ENCODE measurements at places on chromosomes 12 and 14. TPM values are rescaled to one million over a fixed set of nuclear protein-coding genes. Genes with fewer than 3 reads are reported as not detected.

The CACNA1C gene
- 18.1 TPM for total RNA-seq

The KIF5A gene
- 34.8 TPM for total RNA-seq

The MGP gene
- 326 TPM for total RNA-seq

The KRT75 gene
- 0.06 TPM for total RNA-seq

The TPH2 gene
- total RNA-seq = 1.8 TPM

The CRIP1 gene
- total RNA-seq = 34.5 TPM

The STXBP6 gene
- 49.3 TPM for total RNA-seq

The SLC17A8 gene
- 12.0 TPM for total RNA-seq
